ENCODE measurements at places on chromosomes 11 and 22.

DNA sequence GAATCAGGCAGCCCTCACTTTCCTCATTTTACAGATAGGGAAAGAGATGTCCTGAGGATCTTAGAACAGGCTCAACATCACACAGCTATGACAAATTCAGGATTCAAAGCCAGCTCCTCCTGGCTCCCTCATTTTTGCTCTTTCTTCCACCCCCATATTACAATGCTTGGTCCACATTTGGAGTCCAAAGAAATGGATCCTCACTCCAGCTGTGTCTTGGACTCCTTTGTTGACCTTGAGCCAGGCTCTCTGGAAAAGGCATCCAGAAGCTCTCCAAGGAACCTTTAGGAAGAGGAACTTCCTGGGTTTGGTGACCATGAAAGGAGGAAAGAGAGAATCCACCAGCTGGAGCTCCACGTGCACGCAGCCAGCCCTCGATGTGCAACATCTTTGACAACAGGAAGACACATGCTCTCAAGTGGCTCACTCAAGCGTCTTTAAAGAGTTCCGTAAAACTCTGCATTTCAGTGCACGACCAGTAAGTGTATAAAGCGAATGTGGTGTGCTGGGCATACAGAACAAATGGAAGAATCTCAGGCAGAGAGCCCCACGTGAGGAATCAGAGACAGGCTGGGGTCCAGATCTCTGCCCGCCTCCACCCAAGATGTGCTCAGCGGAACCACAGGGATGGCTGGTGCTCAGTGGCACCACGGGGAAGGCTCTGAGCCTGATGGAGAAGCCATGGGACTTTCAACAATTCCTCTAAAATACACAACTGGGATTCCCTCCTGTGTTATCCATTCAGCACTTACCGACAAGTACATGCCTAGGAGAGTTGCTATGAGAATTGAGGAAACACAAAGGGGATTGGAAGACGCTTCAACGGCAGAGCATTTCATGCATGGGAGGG, 48.4 kb downstream of the ISX start:
- no peak for DNase-seq

GRCh38 chr11:8908099-8908498, 2.9 kb upstream of the AKIP1 start:
- DNase-seq, result no peak

GRCh38 chr11:74446532-74446938, 20.8 kb downstream of the KCNE3 start:
- no peak for DNase-seq

DNA sequence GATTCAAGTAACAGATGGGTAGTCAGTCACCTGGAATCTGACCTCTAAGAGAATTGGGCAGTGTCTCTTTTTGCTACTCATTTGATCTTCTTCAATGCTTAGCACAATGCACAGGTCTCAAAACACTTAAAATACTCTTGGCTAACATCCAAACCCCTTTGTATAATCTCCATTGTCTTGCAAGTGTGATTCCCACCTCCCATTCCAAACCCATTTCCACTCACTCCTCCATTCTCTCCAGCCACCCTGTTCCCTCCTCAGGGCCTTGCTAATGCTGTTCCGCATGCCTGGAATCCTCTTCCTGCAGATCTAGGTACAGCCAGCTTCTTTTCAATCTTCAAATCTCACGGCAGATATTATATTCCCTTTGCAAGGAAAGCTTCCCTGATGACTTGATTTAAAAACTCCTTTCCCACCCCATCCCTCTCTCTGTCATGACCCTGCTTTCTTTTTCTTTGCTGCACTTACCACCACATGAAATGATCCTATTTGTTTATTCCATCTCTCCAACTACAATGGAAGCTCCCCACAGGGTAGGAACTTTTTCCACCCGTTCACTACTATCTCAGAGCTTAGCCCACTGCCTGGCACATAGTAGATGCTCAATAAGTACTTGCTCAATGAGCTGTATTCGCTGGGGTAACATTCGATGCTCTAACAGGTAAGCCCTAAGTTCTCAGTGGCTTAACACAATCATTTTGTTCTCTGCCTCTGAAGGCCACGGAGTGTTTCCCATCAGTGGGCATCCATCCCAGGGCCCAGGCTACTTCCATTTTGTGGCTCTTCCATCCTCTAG, 121.7 kb downstream of the MN1 start:
- DNase-seq, result no peak

- DNase-seq, result no peak
Observed at GRCh38 chr22:29043906-29044575, 17.6 kb downstream of the C22orf31 start.

DNA sequence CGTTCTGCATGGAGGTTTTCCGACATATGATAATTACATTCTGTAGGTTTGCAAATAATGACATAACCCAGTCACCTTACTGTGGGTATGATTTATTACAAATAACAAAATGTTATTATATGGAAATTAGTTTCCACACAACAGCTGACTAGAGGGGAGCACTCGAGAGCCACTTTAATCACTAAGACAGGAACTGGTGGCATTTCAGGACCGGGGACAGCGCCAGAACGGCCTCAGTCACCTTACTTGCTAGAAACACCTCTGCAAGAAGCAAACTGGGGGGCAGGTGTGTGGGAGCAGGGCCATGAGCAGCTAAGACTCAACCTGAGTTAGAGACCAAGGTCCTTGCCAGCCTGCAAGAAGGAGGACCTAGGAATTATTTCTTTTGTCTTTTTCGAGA, 199.9 kb downstream of the DSCAML1 start:
- DNase-seq, result no peak

DNA sequence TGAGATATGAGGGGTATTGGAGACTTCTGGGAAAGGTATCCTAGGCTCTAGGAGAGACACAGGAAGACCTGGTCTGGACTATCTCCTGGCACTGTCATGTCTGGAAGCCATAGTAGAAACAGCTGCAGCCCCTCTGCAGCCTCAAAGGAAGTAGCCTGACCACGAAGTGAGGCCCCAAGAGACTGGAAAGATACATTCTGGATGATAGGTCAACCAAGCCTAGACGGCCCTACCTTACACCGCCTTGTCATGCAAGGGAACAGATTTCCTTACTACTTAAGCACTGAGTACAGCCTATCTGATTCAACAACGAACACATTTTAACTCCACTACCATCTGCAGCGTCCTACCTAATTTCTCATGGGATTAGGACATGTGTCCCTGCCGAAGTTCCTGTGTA, 31.1 kb downstream of the UQCR10 start:
- no peak for DNase-seq

GRCh38 chr22:17997456-17997855, 26.9 kb downstream of the MICAL3 start:
- no peak for DNase-seq

DNA sequence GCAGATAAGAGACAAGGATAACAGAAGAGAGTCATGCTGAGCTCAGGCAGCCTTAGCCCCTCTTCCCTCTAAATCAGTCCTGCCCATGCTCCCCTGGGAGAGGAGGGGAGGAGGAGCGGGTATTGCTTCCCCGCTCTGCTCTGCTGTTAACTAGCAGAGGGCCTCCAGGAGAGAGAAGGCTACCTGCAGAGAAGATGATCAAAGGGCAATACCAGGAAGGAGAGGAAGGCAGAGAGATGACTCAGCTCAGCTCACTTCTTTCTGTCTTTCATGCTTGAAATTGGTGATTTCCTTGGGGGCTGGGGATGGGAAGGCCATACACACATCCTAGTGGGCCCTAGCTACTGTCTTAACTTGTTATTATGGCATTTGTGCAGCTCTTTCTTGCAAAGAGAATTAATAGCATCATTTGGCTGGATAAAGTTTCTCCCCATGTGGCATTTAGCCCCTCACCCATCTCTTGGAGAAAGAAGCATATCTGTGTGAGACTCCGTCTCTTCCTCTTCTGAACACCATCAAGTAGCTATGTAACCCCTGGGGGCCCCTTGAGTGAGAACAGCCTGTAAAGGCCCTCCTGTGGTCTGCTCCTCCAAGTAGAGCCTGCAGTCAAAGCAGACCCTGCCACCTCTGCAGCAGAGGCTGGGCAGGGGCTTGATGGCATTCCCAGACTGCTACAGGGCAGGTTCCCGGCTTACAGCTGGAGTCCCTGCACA, 33.4 kb upstream of the AMOTL1 start:
- DNase-seq, result no peak

GRCh38 chr11:74014880-74015279, 6.0 kb upstream of the UCP3 start:
- DNase-seq, result no peak

DNA sequence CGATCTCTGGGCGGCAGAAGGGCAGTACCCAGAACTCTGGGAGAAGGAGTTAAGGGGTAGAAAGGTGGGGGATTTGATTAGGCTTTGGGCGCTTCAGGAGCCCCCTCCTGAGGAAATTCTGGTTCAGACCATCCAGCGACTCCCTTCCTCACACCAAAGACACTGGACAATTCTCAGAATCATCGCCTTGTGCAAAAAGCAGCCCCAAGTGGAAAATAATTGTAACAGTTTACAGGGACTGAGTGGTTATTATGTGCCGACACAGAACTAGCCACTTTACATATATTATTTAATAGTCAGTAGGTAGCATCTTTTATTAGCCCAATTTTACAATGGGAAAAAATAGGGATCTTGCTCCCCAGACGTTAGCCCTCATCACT, 662 bp upstream of the TRIM3 start:
- no peak for DNase-seq

- DNase-seq, result no peak
Observed at GRCh38 chr11:30381879-30382278, 59.0 kb downstream of the ARL14EP start.
